ENCODE measurements at places on chromosomes 1 and 21.

DNA sequence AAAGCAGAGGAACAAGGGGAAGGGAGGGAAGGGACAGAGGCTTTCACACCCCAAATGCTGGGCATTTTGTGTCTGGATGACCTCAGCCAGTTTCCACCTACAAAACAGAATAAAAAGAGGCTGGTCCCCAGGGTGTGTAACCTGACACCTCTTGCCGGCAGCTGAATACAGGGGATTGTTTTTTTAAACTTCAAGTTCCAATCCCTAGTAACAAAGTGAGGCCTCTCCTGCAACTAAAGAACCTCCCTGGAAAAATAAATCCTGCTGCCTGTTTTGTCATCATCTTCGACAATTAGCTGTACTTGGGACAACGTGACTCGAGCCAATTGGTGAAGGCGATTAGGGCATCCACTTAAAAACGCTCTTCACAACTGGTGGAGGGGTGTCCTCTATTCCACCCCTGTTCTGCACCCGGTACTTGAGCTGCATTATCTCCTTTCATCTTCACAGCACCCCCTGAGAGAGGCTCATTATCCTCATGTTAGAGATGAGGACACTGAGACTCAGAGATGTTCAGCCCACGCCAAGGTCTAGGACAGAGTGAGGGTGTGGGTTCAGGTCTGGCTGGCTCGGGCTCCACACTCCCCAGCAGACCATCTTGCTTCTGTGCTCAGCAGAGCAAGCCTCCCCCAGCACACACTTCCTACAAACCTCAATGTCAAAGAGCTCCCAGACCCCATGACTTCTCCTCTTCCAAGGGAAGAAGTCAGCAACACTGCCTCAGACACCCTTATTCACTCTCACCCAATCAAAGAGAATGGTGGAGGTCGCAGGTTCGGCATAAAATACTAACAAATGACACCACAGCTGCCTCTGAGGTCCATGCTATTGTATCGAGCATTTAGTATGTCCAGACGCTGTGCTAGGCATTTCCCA lies 15.2 kb downstream of the ITPKB start:
- DNase-seq = no peak

- DNase-seq = no peak
These were observed 70.8 kb upstream of the ATP1A1 start for GRCh38 chr1:116302281-116302680.

DNA sequence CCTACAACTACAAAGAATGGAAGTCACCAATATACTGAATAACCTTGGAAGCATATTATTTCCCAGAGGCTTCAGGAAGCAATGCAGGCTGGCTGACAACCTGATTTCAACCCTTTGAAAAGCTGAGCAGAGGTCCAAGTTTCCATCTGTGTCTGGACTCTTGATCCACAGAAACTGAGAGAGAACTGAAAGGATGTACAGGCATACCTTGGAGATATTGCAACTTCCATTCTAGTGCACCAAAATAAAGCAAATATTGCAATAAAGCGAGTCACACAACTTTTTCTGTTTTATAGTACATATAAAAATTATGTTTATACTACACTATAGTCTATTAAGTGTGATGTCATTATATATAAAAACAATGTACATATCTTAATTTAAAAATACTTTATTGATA lies 85.3 kb downstream of the TYW3 start:
- no peak for DNase-seq

- no peak for DNase-seq
These were observed 478 bp downstream of the RIT1 start for GRCh38 chr1:155910621-155911121.

DNA sequence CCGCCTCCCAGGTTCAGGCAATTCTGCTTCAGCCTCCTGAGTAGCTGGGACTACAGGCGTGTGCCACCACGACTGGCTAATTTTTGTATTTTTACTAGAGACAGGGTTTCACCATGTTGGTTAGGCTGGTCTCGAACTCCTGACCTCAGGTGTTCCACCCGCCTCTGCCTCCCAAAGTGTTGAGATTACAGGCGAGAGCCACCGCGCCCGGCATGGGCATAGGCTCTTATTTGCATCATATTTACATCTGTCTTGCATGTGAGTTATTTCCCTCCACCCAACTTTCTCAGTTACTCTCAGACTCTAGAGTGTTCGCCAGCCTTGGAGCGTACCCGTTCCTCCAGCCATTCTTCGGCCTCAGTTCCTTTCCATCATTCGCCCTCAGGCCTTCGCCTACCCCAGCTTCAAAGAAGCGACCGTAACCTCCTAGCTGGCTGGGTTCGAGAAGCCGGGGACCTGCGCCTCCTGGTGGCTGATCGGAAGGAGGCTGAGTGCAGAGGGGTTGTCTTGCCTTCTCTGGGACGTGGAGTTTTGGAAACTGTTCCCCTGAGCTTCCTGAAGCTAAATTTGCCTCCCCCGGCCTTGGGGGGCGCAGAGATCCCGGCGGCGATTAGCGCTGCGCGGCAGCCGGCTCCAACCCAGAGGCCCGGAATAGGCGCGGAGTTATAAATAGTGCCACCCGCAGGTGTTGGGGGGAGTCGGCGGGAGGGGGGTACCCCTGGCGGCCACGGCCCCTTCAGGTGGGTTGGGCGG lies 3.6 kb upstream of the ZBTB7B start:
- DNase-seq = peak; percentile 58

DNA sequence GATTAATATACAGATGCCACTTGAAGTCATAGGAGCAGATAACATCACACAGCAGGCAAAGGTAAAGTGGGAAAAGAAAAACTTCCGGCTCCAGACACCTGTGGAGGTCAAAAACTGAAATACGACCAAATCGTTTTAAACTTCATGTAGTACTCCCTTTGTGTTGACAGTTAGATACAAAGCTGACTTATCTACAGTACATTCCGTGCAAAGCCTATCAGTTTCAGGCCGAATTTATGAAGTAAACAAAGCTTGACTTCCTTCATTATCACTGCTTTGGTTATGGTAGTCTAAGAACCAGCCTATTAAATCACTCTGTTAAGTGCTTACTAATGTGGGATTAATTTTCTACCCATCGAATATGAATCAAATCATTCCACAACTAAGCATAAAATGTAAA lies 156.3 kb downstream of the SMYD3 start:
- DNase-seq = no peak

DNA sequence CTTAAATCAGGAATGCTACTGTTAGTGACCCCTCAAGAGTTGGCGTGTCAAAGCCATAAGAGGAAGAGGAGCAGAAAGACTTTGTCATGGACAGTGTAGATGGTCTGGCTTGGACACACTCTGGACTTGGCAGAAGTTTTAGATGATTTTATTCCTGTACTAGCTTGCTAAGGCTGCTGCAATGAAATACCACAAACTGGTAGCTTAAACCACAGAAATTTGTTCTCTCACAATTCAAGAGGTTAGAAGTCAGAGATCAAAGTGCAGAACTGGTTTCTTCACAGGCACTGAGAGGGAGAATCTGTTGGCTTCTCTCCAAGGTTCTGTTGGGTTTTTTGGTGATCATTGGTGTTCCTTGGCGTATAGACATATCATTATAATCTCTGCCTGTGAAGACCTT lies 869.8 kb upstream of the B3GALT2 start:
- no peak for DNase-seq

GRCh38 chr1:57503337-57503736 lies 79.5 kb upstream of the DAB1 start:
- DNase-seq = no peak

DNA sequence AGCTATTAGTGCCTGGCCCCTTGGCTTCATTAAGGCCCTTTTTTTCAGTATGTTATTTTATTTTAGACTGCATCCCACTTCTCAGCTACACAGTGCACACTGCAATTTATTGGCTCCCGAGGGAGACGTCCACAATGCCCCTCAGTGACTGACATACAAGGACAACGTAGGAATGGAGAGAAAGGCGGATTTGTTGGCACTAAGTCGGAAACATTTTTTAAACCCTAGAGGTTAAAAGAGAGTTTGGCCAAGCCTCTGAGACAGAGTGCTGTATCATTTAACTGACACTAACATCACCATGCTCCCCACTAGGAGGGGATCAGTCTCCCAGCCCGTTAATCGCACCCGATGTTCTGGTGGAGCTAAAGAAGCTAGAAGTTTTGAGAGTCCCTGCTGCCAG lies 45.7 kb upstream of the FOXD3 start:
- DNase-seq = no peak

GRCh38 chr21:40732253-40733023 lies 114.5 kb downstream of the DSCAM start:
- DNase-seq = no peak

- no peak for DNase-seq
These were observed 723.7 kb downstream of the RWDD3 start for GRCh38 chr1:95957748-95958147.

DNA sequence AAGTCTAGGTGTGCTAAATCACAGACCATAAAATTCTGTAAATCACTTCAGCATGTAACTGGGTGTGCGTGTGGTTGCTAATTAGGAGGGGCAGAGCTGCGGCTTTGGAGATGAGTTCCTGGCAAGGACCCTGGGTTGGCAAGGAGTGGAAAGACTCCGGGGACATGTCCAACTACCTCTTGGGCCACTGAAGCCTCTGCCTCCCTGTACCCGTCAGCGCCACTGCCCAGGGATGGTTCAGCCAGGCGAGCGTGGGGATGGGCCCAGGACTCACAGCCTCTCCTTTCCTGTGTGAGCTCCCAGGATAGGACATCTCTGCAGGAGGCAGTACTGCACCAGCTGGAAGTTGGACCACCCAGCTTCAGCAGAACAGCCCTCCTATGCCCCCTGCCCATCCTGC lies 386.4 kb upstream of the VAMP3 start:
- no peak for DNase-seq

DNA sequence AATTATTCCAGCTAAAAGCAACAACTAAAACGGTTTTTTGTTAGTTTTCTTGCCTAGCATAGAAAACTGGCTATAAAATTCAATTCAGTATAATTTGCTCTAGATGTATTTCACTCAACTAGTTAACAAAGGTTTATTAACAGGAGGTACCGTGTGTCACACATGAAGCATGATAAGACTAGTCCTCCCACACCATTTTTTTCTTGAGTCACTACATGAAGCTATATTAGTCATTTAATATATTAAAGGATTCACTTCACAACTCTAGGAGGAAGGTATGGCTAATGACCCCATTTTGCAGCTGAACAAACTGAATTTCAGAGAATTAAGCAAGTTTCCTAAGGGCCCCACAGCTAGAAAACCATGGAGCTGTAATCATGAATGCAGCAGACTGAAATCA lies 307.8 kb upstream of the USP25 start:
- DNase-seq = no peak

DNA sequence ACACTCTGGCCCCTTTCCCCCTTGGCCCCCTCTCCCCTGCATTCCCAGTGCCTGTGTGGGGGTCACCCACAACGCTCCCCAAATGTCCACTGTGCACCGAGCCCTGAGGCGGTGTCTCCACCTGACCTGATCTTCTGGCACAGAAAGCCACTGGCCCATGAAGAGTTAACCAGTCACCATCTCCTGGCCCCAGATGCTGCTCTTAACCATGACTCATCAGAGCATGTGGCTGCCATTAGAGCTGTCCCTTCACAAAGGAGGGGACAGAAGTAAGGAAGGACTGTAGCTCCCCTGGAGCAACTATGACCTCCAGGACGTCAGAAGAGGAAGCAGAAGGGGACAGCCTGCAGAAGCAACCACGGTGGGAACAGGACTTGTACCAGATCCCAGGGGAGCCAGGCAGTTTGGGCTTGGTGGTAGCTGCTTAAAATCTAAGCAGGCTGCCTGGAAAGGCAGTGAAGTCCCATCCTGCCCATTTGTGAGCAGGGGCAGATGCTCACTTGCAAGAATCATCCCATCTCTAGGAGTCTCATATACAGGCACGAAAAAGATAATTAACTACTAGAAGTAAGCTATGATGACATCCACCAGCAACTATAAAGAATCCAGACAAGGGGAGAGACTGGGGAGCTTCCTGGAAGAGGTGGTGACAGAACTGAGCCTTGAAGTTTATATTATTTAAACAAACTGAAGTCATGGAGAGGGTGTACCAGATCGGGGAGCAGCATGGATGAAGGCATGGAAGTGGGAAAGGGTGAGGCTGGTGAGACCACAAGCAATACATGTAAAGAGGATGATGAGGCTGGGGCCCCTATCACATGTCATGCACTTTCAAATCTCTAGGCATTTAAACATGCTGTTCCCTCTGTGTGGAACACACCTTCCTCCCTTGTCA lies 1.1 kb upstream of the TTC39A start:
- DNase-seq = no peak

DNA sequence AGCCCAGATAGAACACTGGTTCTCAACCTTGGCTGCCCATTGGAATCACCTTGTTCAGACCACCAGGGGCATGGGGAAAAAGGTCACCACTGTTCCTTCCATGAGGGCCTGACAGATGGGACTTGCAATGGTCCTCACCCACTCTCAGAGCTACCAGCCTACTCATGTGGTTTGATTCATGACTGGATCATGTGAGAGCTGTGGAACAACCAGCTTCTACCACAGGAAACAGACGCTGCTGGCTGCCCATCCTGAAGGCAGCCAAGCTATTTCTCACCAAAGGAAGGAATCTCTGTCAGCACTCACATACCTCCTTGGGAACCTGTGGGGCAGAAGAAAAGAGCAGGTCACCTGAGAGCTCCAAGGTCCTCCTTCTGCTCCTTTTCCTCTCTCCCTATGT lies 53.6 kb downstream of the CAPN8 start:
- DNase-seq = no peak

DNA sequence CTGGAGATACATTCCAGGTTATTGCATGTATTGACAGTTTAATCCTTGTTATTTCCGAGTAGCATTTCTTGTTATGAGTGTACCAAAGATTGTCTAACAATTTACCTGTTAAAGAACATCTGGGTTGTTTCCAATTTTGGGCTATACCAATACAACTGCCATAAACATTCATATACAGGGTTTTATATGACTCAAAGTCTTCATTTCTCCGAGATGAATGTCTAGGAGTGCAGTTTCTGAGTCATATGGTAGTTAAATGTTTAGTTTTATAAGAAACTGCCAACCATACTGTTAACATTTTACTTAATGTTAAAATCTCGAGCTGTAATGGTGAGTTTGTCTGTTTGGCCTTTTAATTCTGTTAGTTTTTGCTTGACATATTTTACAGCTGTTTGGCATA lies 10.0 kb downstream of the RAB4A start:
- DNase-seq = no peak

- DNase-seq = no peak
These were observed 5.2 kb downstream of the NCF2 start for GRCh38 chr1:183585038-183585437.

DNA sequence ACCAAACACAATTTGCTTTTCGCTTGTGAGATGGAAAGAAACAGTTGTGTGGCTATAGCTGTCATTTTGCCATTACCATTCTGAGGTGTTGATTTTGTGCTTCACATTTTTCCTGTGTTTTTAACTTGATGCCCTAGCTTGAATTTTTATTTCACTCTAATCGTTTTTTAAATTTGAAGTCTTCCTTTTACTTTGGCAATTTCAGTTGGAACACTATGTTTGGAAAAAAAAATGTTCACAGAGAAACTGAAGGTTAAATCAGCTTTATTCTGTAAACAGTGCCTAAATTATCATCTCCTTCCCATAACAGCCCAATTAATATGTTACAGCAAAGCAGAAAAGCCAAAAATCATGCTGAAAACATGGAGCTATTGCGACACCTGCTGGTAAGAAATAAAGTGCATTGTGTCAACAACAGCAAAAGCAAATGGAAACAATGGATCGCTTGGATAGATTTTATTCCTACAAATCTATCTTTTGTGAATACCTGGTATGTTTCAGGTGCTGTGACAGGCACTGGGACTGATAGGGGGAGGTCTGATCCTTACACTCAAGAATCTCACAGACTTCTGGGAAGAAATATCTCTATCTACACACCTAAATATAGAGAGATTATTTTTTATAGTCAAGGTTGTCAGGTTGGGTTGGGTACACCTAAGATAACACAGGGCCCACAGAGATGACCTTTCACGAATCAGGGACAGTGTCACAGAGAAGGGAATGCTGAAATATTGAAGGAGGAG lies 16.2 kb upstream of the ERICH3 start:
- DNase-seq = peak; percentile 10
